ENCODE measurements at places on chromosomes 6 and 20.

DNA sequence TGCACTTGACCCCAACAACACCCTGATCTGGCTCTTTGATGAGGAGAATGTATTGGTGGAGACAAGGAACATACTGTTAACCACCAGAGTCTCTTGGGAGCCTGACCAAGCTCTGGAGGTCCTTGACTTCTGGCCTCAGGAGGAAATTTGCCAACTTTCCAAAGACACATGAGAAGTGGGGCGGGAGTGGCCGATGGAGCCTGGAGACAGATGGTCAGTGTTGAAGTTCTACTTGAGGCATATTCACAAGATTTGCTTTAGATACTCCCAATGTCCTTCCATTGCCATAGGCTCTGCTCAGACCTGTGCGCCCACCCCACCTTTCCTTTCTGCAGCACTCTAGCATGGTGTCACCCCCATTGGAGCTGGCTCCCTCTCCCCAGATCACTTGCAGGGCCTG, 241.0 kb downstream of the SLC24A3 start:
- DNase-seq = no peak

DNA sequence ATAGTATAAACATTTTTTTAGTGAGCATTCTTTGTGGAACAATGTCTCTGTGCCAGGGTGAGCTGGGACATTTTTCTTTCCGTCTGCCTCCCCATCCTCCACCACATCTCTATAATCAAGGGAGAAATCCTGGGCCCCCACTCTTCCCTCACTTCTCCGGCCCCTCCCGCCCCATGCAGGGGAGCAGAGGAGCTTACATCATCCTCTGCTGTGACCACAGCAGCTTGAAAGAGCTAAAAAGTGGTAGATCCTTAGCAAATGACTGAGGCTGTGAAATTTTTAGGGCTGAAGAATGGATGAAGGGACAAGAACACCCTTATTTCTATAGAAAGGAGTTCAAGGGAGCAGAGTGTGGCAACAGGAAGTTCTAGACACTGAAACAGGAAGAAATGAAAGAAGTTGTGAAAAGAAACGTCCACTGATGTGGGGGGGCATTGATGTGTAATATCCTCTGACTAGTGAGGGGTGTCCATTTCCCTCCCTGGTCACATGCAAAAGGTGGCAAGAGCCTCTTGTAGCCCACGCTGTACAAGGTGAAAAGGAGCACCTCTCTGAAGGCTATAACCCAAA, 380.3 kb upstream of the JARID2 start:
- DNase-seq = no peak

DNA sequence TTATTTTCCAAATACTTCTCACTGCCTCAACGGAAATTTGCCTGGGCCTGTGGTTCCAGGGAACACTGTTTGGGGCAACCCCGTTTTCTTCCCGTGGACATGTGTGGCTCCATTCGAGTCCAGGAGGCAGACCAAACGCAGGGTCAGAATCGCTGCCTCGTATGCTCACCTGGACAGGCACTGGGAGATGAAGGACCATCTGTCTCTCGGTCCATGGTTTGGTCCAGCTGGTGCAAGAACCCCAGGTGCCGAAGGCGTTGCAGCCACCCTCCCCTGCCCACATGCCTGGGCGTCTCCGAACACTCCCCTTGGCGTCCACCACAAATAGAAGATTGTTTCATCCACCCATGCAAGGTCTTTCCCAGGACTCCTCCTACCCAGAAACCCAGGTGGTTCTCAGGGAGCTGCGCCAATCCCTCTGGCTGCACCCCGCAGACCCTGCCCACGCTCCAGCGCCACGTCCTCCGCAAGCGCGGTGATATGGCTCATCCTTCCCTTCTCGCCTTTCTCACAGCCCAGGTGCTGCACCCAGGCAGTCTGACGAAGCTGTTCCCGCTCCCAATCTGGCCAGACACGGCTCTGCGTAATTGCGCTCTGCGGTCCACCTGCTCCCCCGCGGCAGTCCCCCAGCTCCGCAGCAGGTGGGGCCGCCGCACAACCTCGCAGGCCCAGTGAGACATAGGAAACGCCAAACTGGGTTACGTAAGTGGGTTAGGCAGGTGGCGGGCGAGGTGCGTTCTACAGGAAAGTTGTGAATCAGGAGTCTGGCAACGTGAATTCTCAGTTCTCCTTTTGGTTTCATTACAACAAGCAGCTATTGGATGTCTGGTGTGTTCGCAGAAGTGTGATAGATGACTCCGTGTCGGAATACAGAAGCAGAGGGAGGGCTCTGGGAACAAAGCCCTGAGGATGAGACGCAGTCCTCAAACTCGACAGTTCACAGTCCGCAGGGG, 146.2 kb upstream of the ECI2 start:
- peak; percentile 93 for DNase-seq

- no peak for DNase-seq
Observed at GRCh38 chr20:61430228-61430624, 178.2 kb downstream of the CDH4 start.
